Heart right ventricle (tissue), 16 donors: ENCODE measurements at places on chromosomes 5 and 9. TPM values are rescaled to one million over a fixed set of nuclear protein-coding genes. Genes with fewer than 3 reads are reported as not detected.

CACNA1B gene
- total RNA-seq = 0.33 TPM

SVEP1 gene
- total RNA-seq = 4.8 TPM

AK8 gene
- total RNA-seq = 0.26 TPM

CHD1 gene
- total RNA-seq = 13.5 TPM

UQCRQ gene
- total RNA-seq = 1,814 TPM

GRCh38 chr5:175617447-175617846 is 40.4 kb upstream of the HRH2 start:
- no peak for DNase-seq

DNA sequence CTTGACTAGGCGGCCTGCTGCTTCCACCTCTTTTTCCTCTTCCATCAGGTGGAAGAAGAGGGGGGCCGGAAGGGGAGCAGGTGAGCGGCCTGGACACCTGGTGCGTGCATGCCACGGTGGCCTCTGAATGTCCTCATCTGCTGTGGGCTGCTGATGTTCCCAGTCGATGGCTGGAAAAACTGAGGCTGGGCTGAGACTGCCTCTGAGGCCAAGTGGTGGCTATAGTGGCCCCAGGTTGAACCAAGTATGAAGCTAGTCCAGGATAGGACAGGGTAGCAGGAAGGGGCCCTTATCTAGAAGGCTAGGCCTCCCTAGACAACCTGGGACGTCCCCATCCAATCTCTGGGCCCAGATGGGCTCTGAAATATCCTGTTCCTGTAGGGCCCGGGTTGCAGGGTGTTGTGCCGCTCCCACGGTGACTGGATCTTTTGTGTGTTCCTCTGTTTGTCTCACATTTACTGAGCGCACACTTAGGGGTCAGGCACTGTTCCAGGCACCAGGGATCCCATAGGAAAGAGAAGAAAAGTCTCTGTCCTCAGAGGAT is 753 bp upstream of the NR5A1 start:
- no peak for DNase-seq
